ENCODE measurements at places on chromosomes 11 and 22.
A peak's percentile ranks its signal among the peaks of the same experiment; 100 is the strongest.

GRCh38 chr11:75339685-75340409 lies 11.6 kb downstream of the ARRB1 start:
- peaks cover 5% of the 10 kb centered on the region for H3K36me3 ChIP-seq
- H3K27ac ChIP-seq, result peak overlapping the region; percentile 92
- H3K4me3 ChIP-seq, result peak overlapping the region; percentile 84
- DNase-seq, result no peak
- no peaks in the 10 kb centered on the region for H3K27me3 ChIP-seq

DNA sequence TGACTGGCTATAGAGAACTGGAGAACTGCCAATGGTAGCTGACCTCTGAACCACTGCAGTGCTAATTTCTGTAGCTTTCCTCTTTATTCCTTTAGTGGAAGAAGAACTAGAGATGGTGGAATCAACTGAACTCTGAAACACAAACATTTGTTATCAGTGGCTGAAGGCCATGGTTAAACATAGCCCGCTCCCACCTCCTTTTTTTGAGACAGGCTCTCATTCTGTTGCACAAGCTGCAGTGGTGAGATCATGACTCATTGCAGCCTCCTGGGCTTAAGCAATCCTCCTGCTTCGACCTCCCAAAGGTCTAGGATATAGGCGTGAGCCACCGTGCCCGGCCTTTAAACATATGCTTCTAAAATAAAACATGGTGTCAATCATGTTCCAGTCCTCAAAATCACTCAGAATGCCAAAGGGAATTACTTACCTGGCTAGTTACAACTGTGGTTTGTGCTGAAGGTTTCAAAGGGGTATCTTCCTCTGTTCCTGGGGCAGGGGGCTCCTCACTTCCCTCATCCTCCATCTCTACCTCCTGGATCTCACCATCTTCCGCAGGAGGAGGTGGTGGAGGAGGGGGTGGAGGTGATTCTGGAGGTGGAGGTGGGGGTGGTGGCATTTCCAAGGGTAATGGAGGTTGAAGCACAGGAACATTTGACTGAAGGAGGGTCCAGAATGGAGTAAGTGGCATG lies 9.0 kb upstream of the AGBL2 start:
- no peak overlapping the region for H3K4me3 ChIP-seq
- H3K4me1 ChIP-seq, result peaks cover 3% of the 10 kb centered on the region
- peak overlapping the region; percentile 71 for H3K27ac ChIP-seq
- no peak for DNase-seq

- peaks cover 29% of the 10 kb centered on the region for H3K27me3 ChIP-seq
- no peak overlapping the region for H3K4me3 ChIP-seq
- H3K4me1 ChIP-seq, result no peaks in the 10 kb centered on the region
- H3K36me3 ChIP-seq, result peaks cover 3% of the 10 kb centered on the region
- no peak for DNase-seq
These were observed 77.5 kb downstream of the AMOTL1 start for GRCh38 chr11:94845622-94846021.

GRCh38 chr11:11988099-11988651 lies 20.3 kb downstream of the DKK3 start:
- H3K4me1 ChIP-seq, result peaks cover 9% of the 10 kb centered on the region
- DNase-seq, result no peak
- peak overlapping the region; percentile 82 for H3K27ac ChIP-seq
- no peaks in the 10 kb centered on the region for H3K36me3 ChIP-seq

DNA sequence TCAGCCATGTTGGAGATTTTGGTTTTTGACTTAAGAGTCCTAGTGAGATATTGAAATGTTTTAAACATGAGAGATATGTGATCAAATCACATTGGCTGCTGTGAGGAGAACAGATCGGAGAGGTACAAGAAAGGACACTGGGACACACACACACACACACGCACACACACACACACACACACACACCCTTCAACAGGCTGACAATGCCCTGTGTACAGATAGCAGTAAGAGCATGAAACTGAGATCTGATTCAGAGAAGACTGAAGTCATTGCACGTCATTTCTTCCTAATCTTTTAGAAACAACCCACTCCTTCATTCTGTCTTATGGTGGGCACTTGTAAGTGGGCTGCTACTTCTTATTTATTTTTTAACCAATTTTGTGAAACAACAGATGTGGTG lies 200.5 kb upstream of the E2F8 start:
- no peak overlapping the region for H3K27ac ChIP-seq
- no peaks in the 10 kb centered on the region for H3K4me1 ChIP-seq
- no peaks in the 10 kb centered on the region for H3K36me3 ChIP-seq
- H3K4me3 ChIP-seq, result no peak overlapping the region

GRCh38 chr11:42528911-42529310 lies 782.9 kb upstream of the API5 start:
- no peaks in the 10 kb centered on the region for H3K36me3 ChIP-seq
- H3K27ac ChIP-seq, result no peak overlapping the region
- H3K4me1 ChIP-seq, result no peaks in the 10 kb centered on the region
- no peak overlapping the region for H3K4me3 ChIP-seq
- DNase-seq, result no peak
- H3K27me3 ChIP-seq, result no peaks in the 10 kb centered on the region

GRCh38 chr11:14052198-14052597 lies 89.7 kb downstream of the SPON1 start:
- peaks cover 10% of the 10 kb centered on the region for H3K4me1 ChIP-seq
- no peak overlapping the region for H3K27ac ChIP-seq
- no peak for DNase-seq
- no peaks in the 10 kb centered on the region for H3K36me3 ChIP-seq

GRCh38 chr11:44936951-44937543 lies 13.6 kb downstream of the TP53I11 start:
- H3K27me3 ChIP-seq, result no peaks in the 10 kb centered on the region
- DNase-seq, result no peak
- no peak overlapping the region for H3K4me3 ChIP-seq
- no peak overlapping the region for H3K27ac ChIP-seq

GRCh38 chr22:17570851-17571631 lies 7.7 kb downstream of the SLC25A18 start:
- no peaks in the 10 kb centered on the region for H3K4me1 ChIP-seq
- no peak overlapping the region for H3K4me3 ChIP-seq
- no peak for DNase-seq
- H3K27me3 ChIP-seq, result peaks cover 28% of the 10 kb centered on the region
- no peak overlapping the region for H3K27ac ChIP-seq

- H3K4me3 ChIP-seq, result no peak overlapping the region
- H3K27me3 ChIP-seq, result peaks cover 37% of the 10 kb centered on the region
- DNase-seq, result no peak
- H3K36me3 ChIP-seq, result no peaks in the 10 kb centered on the region
- H3K27ac ChIP-seq, result no peak overlapping the region
These were observed 523.8 kb downstream of the BRD1 start for GRCh38 chr22:49303781-49304461.

- no peaks in the 10 kb centered on the region for H3K4me1 ChIP-seq
- no peak for DNase-seq
- peaks cover 23% of the 10 kb centered on the region for H3K27me3 ChIP-seq
- no peak within 1 kb of the TSS for H3K4me3 ChIP-seq
These were observed at the start of gene NNMT for GRCh38 chr11:114295676-114296604. TSS of gene NNMT (plus strand) at chr11:114296399. CDS start at chr11:114296557, 158 bp downstream.

DNA sequence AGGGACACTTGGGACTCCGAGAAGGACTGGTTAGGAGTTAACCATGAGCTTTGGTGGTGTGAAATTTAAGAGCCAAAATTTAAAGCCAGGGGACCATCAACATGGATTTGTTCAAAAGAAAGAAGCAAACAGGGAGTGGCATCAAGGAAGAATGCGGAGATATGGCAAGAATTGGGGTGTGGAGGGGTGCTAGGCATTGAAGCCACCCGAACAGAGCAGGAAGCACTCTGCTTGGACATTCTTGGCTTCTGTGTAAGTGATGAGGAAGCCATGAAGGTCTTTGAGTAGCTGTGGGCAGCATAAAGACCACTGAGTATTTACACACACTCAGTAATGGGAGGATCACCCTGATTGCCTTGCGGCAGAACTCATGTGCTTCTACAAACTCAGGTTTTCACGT lies 27.2 kb upstream of the PAMR1 start:
- DNase-seq, result no peak
- H3K4me1 ChIP-seq, result no peaks in the 10 kb centered on the region
- peaks cover 57% of the 10 kb centered on the region for H3K27me3 ChIP-seq
- no peak overlapping the region for H3K27ac ChIP-seq

DNA sequence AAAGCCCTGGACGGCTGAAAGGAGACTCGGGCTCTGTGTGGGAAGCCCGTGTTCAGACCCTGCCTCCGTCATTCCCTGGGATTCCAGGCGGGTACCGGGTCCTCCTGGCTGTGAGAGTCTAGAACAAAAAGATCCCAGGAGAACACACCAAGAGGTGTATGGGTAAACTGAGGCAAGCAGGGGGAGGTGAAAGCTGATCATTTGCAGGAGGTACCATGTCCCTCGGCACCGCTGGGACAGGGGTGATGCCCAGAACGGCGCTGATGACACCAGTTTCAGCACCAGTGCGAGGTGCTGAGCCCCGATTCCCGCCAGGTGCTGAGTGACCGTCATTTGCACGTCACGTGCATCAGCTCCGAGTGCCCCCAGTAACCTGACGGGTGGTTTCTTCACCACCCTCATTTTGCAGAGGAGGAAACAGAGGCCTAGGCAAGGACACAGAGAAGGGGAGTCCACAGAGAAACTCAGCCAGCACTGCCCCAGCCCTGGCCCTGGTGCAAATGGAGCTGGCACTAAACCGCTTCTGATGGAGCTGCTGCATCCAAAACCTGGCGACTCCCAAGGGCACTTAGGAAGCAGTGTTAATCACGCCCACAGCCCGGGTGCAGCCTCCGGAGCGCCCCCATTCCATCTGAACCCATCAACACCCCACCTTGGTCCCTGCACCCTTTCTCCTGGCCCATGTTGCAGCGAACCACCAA lies 16.8 kb downstream of the MACROD1 start:
- no peak overlapping the region for H3K4me3 ChIP-seq
- peaks cover 4% of the 10 kb centered on the region for H3K36me3 ChIP-seq
- no peak overlapping the region for H3K27ac ChIP-seq
- no peak for DNase-seq
- no peaks in the 10 kb centered on the region for H3K27me3 ChIP-seq

DNA sequence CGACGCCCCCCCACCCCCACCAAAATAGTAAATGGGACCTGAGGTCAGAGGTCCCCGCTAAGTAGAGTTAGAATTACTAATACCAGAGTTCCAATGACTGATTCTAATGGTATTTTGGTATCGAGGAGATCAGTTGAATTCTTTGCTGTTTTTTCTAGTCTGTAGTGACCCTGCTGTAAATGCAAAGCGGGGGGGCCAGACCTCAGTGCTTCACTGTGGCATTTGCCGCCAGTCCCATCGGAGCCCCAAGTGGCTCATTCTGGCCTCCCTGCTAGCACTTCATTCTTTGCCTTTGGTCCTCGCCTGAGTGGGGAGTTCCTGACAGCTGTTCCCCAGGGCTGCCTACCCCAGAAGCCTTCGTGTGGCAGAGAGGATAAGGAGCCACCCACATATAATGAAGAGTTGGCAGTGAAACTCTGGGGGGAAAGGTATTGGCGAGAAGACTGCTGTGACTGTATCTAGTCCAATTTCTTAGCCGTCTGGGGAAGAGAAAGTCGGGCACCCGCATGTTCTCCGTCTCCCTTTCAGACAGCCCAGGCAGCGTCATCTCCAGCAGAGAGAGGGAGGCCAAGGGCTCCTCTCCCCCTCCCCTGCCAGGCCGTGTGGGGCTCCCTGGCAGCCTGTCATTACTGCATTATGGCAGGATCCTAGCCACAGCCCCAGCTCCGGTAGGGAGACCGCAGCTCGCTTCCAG lies 19.4 kb upstream of the CABP7 start:
- peaks cover 19% of the 10 kb centered on the region for H3K36me3 ChIP-seq
- H3K27me3 ChIP-seq, result no peaks in the 10 kb centered on the region

GRCh38 chr11:34806875-34807274 lies 109.3 kb downstream of the APIP start:
- no peak overlapping the region for H3K27ac ChIP-seq
- no peaks in the 10 kb centered on the region for H3K36me3 ChIP-seq
- no peak for DNase-seq
- no peak overlapping the region for H3K4me3 ChIP-seq
- peaks cover 41% of the 10 kb centered on the region for H3K27me3 ChIP-seq
- no peaks in the 10 kb centered on the region for H3K4me1 ChIP-seq

DNA sequence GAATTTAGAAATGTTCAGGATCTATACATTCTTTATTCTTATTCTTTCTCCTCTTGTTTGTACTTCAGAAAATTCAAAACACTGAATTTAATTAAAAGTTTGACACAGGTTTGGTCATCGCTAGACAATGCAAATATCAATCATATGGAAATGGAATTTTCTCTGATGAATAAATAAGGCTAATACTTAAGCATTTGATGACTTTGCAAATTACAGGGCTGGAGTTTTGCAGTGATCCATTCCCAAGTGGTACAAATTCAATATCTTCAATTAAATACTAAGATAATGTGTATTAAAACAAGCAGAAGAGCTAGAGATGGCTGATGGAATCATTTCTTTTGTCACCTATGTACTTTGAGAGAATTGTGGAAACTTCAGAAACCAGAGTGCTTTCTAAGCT lies 439.6 kb downstream of the DYNC2H1 start:
- H3K27ac ChIP-seq, result no peak overlapping the region
- H3K4me3 ChIP-seq, result no peak overlapping the region
- H3K27me3 ChIP-seq, result no peaks in the 10 kb centered on the region
- H3K4me1 ChIP-seq, result no peaks in the 10 kb centered on the region

- no peak overlapping the region for H3K27ac ChIP-seq
- peaks cover 4% of the 10 kb centered on the region for H3K36me3 ChIP-seq
- no peak for DNase-seq
These were observed 650.8 kb upstream of the KIRREL3 start for GRCh38 chr11:127651175-127651887.

- DNase-seq, result no peak
- H3K27me3 ChIP-seq, result peaks cover 5% of the 10 kb centered on the region
- peaks cover 3% of the 10 kb centered on the region for H3K36me3 ChIP-seq
- no peaks in the 10 kb centered on the region for H3K4me1 ChIP-seq
These were observed 230.4 kb downstream of the ST3GAL4 start for GRCh38 chr11:126585774-126586491.

DNA sequence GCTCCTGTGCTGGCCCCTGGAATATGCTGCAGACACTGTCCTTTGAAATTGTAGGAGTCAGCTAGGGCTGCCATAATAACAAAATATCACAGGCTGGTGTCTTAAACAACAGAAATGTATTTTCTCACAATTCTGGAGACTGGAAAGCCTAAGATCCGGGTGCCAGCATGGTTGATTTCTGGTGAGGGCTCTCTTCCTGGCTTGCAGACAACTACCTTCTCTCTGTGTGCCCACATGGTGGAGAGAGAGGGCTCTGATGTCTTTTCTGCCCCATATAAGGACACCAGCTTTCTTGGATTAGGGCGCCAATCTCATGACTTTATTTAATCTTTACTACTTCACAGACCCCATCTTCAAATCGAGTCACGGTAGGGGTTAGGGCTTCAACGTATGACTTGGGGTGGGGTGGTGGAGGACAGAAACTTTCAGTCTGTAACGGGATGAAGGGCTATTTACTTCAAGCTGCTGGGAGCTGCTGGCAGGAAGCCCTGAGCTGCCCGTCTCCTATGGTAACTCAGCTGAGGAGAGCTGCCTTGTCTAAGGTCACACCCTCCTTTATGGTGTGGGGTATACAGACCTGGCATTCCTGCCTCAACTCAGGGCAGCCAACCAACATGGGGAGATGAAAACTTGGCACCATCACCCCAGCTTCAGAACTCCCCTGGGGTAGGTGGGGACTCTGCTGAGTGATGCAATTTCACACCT lies 142.9 kb upstream of the ZBED5 start:
- H3K36me3 ChIP-seq, result no peaks in the 10 kb centered on the region
- no peaks in the 10 kb centered on the region for H3K4me1 ChIP-seq
- no peak overlapping the region for H3K4me3 ChIP-seq
- no peak overlapping the region for H3K27ac ChIP-seq
- H3K27me3 ChIP-seq, result peaks cover 58% of the 10 kb centered on the region
- DNase-seq, result no peak

Data from effector memory CD8-positive, alpha-beta T cell (primary cell).